Activated CD4-positive, alpha-beta T cell treated with anti-CD3 and anti-CD28 coated beads, Interleukin-2, amount 50 U/mL, for 1 hour (primary cell): ENCODE measurements at places on chromosomes 12 and 14.

- no peak for DNase-seq
Observed at GRCh38 chr12:98769068-98769467, 124.0 kb downstream of the APAF1 start.

DNA sequence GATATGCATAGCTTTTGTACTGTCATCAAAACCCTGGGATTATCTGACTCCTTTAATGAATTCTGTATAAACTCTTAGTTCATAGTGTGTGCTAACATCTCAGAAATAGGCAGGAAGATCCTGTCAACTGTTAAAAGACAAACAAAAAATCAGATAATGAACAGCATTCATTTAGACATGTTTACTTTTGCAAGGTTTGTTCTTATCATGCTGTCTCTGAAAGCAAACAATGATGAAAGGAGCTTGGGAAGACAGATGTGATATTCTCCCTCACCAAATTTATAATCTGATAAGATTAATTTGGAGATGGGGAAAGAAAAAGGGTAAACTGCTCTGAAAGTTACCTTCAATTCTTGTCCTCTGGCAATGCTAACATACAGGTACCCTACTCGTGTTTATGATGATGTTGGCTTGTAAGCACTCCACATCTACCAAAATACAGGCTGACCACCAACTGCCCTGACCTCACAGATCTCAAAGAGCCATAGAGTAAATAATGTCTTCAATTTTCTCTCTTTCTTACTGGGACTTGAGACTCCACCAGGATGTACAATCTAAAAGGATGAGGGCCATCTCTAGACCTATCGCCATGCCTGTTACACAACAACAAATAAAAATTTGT, 233.8 kb downstream of the SSPN start:
- DNase-seq, result no peak

- DNase-seq, result no peak
Observed at GRCh38 chr14:37936971-37937370, 270.7 kb upstream of the SSTR1 start.

GRCh38 chr14:61699027-61699426, 3.7 kb downstream of the HIF1A start:
- DNase-seq, result no peak

DNA sequence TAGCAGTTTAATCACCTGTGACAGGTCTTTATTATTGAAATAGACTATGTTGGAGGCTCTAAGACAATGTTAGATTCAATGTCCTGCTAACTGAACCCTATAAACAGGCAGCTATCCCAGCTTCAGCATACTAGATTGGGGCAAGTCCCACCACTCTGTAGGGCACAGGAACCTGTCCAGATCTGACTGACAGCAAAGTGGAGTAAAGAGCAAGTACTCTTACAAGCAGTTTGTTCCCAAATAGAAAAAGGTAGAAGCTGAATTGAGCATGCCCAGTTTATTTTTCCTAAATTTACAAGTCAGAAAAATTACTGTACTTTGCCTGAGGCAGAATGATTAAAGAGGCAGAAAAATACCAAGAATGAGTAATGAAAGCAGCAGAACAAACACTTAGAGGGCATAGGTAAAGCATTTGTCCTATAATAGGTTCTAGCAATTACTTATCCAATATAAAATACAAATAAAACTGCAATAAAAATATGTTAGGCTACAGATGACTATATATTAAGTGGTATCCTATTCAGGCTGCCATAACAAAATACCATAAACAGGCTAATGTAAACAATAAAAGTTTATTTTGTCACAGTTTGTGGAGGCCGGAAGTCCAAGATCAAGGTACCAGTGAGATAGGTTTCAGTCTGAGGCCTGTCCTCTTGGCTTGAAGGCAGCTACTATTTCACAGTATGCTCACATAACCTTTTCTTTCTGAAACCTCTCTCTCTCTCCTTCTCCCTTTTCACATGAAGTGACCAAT, 868.2 kb downstream of the C12orf50 start:
- DNase-seq, result no peak

DNA sequence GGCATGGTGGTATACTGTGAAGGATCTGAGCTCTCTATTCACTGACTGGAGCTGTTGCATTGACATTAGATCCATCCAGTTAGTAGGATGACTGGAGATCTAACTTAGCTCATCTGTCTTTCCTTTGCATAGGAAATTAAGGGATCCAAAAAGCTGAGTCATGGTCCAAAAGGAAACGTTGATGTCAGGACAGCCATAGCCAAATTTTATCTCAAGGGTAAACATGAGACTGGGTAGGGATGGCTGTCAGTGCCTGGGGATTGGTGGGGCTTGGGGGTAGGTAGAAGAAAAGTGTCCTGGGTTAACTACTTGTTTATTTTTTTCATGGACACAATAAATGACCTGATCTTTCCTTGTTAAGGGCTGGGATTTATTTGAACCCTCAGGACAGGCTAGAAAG, 4.6 kb downstream of the FAM177A1 start:
- no peak for DNase-seq

DNA sequence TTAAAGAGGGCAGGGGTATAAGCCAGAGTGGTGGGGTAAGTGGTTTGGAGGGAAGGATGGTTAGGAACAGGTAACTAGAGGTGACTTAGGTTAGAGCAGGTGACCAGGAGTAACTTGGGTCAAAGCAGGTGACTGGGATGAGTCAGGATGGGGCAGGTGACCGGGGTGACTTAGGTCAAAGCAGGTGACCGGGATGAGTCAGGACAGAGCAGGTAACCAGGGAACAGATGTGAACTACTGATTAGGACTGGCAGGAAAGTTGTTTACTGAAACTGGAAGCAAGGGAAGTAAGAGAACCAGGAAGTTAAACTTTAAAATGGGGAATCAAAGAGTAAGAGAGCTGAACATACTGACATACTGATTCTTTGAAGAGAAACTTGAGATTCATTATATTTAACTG, 57.4 kb downstream of the FSCB start:
- DNase-seq, result no peak
